ENCODE measurements at places on chromosomes 4 and X.

- DNase-seq: no peak
These were observed 174.5 kb upstream of the C1QTNF7 start for GRCh38 chr4:15253349-15253748.

- no peak for DNase-seq
These were observed 1068.8 kb downstream of the ARAP2 start for GRCh38 chr4:35175487-35175886.

DNA sequence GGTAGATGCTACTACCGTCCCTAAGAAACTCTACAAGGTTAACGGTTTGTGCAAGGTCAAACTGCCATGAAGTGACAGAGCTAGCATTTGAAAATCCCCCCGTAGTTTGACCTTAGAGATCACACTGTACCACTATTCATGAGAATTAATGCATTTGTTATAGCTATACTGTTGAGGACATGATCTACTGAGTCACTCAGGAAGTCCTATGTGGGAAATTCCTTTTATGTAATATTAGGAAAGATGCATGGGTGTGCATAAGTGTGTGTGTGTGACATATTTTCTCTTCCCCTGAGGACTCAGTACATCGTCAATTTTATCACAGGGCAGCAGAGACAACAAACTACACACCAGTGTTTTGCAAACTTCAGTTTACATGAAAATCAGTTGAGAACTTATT lies 141.1 kb downstream of the FBXW7 start:
- no peak for DNase-seq

GRCh38 chrX:8632924-8633323 lies 99.0 kb downstream of the ANOS1 start:
- no peak for DNase-seq

DNA sequence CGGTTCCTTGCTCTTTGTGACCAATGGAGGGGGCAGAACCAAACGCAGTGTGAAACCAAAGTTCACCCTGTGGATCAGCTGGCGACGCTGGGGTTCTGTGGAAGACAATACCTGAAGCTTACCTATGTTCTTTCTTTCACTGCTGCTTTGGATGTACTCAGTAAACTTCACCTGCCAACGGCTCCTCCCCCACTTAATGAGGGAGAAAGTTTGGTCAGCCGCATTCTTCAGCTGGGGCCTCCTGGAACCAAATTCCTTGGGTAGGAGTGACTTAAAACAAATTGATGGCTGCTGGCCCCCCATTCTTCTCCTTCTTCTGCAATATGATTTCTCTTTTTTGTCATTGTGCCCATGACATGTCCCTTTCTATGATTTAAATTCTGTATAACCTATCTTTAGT lies 282.4 kb downstream of the ANK2 start:
- DNase-seq: no peak

- no peak for DNase-seq
These were observed 32.9 kb upstream of the MID1 start for GRCh38 chrX:10653302-10653701.

- no peak for DNase-seq
These were observed 98.4 kb upstream of the TENM3 start for GRCh38 chr4:182144626-182145333.

DNA sequence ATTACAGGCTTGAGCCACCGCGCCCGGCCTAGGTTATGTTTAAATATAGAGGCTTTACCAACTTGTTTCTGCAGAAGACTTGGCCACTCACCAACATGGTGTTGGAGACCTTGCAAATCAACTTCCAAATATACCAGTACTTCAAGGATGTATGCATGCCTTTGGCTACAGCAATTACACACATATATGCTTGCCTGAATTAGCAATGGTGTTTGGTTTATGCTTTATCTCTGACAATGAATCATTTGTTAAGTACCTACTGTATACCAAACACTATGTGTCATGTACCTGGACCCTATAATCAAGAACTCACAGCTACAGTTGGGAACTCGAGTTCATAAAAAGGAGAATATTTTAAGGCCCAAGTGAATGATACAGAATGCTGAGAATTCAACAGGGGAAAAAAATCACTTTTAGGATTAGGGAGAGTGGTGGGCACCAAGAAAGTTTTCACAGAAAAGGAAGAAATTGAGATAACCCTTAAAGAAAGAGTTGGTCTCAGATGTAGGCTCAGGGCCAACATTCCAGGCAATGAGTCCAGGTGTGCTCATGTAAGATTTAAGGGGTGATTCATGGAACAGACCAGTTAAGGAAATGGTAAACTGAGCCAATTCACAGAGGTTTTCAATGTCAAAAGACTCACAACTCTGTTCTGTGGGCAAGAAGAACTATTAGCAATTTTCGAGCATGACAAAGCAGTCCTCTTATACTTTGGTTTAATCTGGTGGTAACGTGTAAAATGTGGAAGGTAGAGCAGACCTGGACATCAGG lies 98.9 kb downstream of the BCOR start:
- no peak for DNase-seq

GRCh38 chrX:132442691-132443090 lies 46.1 kb downstream of the MBNL3 start:
- no peak for DNase-seq

DNA sequence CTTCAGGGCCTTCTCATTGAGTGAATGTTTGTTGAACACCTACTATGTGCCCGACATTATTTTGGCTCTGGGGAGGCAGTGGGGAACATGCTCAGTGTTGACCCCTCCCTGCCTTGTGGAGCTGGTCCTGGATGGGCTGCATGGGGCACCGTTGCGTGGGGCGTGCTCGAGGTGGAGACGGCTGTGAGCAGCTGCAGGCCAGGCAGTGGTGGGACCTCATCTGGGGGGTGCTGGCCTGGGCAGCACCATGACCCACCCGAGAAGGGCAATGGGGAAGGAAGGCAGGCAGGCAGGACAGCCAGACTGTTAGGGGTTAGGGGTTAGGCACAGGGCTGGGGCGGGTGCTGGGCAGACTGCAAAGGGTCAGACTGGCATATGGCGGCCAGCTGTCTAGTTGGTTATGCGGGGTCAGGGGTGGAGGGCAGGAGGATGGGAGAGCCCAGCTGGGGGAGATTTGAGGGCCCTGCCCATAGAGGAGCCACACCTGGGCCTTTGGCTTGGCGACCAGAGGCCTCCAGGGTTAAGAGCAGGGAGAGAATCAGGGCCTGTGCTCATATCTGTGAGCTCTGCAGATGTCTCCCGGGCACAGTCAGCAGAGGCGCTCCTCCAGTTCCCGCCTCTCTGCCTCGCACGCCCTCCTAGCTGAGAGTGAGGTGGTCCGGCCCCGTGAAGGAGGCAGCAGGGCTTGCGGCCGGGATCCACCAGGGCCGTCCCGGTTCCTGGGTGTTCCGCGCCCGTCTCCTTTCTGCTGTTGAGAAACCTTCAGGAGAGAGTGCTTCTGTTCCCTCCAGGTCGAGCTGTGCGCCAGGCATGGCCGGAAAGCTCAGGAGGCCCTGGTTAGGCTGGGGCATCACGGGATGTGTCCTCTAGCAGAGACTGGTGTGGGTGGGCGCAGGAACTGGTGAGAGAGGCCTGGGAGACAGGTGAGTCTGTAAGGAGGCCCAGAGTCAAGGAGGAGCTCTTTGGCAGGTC lies 73.3 kb downstream of the RGS12 start:
- no peak for DNase-seq

- no peak for DNase-seq
These were observed 3.8 kb downstream of the MSN start for GRCh38 chrX:65671286-65671685.

DNA sequence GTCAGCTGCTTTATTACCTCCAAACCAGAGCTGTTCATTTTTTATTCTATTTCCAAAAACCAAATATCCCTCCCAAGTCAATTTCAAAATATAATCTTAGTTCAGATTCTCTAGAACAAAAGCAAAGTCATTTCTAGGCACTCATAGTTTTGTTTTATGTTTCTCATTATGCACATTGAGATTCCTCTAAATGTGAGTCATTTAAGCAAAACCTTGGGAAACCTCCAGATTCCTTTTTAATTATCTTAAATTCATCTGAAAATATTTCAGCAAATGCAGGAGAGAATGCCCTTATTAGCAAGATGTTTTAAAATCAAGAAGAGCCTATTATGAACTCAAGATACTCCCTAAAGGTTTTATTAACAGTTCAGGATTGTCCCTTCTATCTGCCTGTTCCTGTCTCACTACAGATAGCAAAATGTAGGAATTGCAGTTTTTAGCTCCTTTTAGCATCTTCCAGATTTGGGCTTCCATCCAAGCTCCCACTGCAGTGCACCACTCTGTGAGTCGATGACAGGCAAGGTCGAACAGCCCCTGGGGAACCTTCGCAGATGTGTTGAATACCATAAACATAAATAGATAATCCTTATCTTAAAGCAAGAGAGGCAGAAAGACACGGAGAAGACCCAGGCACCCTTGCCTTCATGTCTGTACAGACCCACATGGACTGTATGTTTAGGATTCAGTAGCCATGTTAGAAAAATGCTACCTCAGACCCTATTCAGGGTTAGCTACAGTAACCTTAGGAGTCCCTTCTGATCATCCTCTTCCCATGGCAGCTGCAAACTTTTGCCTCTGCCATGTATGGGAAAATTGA lies 11.3 kb upstream of the SLC9A7 start:
- no peak for DNase-seq

DNA sequence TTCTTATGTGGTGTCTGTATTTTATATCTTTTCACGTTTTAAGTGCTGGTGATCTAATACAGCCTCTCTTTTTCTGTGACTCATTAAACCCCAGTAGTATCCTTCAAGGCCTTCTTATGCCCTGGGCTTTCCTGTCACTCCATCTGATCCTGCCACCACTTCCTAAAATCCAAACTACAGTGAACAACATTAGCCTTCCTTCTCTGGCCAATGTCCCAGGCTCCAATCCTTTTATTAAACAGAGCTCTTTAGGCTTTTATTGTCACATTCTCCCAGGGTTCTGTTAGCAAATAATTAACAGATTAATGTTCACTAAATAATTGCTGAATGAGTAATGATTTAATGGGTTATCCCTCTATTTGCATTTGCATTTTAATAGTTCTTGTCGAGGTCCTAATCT lies 47.9 kb upstream of the ITM2A start:
- no peak for DNase-seq

DNA sequence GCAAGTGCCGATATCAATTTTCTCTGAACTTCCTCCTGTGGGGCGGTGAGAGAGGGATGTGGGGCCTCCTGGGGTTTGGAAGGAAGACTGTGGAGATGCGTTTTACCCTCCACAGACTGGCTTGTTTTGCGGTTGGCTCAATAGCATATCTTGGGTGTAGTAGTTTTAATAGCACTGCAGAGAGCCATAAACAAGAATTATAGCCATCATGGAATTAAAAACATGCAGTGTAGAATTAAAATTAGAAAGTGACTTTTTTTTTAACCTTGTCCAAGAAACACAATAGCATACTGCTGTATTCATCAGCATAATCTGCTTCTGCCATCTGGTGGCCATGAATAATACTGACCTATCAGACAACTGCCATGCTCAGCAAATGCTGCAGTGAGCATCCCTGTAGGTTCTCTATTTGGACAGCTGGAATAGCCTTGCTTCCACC lies 47.3 kb upstream of the SCML1 start:
- DNase-seq: peak; percentile 28

- no peak for DNase-seq
These were observed 217.5 kb upstream of the DKK2 start for GRCh38 chr4:107253579-107254068.

- DNase-seq: no peak
These were observed 55.7 kb upstream of the SLC7A11 start for GRCh38 chr4:138297743-138298405.

DNA sequence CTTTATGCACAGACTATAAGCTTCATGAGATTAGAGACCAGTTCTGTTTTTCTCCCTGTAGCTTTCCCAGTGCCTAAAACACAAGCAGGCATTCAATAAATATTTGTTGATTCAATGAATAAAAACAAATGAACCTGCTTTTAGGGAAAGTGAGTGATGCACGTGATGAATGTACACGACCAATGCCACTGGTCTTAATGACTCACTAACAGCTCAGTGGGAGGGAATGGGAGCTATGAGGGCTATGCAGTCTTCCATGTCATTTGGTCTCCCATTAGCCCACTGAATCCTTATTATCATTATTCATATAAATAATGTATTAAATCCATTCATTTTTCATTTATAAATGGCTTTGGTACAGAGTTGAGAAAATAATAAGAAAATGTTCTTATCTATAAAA lies 247.4 kb downstream of the FBXO8 start:
- DNase-seq: no peak

- DNase-seq: no peak
These were observed 379.0 kb downstream of the STIM2 start for GRCh38 chr4:27239641-27240040.

GRCh38 chr4:154551872-154552686 lies 1.9 kb upstream of the PLRG1 start:
- peak; percentile 35 for DNase-seq

DNA sequence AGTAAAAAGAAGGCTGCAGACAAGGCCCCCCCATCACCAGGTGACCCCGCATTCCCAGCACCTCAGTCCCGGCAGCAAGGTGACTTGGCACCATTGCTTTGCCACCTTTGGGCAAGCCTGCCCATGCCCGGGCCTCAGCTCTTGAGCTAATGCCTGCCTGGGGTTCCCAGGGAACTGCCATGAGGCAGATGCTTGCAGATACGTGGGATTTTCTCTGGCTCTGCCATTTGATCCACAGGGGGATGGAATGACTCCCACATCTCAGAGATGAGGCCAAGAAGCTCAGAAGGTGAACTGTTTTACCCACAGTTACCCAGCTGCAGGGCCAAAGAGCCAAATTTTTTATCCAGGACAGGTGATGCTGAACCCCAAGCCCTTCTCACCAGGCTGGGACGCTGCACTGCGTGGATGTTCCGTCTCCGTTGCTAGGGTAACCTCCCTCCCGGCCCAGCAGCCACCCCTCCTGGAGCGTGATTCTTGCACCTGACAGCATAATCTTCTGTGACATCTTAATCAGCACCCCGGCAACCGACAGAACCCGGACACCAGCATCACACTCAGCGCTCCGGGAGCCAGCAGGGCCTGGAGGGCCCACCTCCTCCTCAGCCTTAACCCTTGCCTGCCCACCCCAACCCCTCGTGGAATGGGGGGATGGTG lies 15.7 kb upstream of the MSX1 start:
- no peak for DNase-seq

DNA sequence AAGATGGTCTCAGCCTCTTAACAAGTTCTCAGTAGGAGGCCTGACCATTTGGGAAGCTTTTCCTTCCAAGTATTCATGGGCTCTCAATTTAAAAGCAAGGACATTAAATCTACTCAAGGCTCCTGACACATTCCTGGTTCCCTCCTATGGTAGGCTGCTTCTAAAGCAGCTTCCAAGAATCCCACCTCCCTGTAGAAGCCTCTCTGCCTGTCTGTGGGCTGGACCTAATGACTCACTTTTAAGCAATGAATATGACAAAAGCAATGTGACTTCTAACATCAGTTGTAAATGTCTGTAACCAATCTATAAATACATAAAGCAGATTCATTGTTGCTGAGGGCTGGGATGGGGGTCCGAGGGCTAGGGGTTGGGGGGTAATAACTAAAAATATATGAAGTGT lies 99.5 kb upstream of the FAM9B start:
- DNase-seq: no peak

GRCh38 chr4:71907782-71908181 lies 123.9 kb upstream of the GC start:
- DNase-seq: no peak

- no peak for DNase-seq
These were observed 3.6 kb upstream of the SCARB2 start for GRCh38 chr4:76216975-76217814.
